NCI-H1105 treated with DMSO at 0.1 percent for 48 hours (cell line): ENCODE measurements at places on chromosomes 11 and 22.
A peak's percentile ranks its signal among the peaks of the same experiment; 100 is the strongest.

DNA sequence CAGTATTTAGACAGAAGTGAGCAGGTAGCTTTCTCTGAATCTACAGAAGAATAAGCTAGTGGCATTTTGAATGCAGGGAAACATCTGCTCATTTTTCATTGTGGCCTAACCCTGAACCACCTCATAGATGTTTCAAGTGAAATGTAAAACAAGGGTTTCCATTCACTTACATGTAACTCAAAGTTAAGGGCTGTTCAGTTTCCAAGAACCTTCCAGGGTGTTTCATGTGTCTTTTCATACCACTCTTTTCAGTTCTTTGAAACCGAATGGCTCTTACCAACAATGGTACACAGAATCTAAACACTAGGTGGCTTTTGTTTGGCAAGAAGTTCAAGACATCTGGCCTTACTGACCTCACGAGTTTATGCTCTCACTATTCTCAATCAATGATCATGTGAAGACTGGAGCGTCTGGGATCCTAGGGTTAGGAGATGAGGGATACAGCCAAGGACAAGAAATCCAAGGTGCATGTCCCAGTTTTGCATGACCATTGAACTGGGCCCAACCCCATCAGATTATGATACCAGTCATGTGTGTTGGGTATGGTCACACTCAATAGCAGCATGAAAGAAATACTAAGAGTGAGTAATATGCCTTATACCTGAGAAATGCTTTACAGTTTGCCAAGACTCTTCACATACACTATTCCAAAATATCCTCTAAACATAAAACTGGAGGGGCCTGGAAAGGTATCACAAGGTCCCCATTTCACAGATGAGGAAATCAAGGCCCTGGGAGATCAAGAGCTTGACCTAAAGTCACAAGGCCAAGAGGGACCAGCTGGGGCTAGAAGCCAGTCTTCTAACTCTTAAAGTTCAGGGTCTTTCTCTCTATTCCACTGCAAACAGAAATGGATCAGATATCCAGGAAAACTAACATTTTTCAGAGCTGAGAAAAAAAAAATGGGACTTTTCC, 92.7 kb downstream of the ETS1 start:
- DNase-seq = no peak

- DNase-seq = no peak
Observed at GRCh38 chr22:42490243-42490832, 29.3 kb downstream of the RRP7A start.

DNA sequence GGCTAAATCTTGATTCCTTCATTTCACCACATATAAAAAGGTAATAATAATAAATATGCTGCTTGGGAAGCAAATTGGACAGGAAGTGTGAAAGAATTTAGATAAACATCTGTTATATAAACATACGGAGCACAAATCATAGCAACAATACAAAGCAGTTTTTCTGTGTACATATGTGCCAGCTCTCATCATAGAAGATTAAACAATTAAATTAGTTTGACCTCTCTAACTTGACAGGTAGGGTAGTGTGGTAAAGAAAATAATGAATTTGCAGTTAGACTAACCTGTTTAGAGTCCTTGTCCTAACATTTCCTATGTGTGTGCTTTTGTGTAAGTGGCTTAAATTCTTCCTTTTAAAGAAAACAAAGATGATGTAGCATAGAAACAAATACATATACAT, 995.7 kb upstream of the TENM4 start:
- DNase-seq = no peak

- no peak for DNase-seq
Observed at GRCh38 chr22:23722160-23722559, 28.8 kb downstream of the ZNF70 start.

GRCh38 chr11:20027556-20028013, 132.7 kb downstream of the DBX1 start:
- DNase-seq = peak; percentile 56

- no peak for DNase-seq
Observed at GRCh38 chr11:3827434-3828186, 13.1 kb downstream of the RHOG start.

DNA sequence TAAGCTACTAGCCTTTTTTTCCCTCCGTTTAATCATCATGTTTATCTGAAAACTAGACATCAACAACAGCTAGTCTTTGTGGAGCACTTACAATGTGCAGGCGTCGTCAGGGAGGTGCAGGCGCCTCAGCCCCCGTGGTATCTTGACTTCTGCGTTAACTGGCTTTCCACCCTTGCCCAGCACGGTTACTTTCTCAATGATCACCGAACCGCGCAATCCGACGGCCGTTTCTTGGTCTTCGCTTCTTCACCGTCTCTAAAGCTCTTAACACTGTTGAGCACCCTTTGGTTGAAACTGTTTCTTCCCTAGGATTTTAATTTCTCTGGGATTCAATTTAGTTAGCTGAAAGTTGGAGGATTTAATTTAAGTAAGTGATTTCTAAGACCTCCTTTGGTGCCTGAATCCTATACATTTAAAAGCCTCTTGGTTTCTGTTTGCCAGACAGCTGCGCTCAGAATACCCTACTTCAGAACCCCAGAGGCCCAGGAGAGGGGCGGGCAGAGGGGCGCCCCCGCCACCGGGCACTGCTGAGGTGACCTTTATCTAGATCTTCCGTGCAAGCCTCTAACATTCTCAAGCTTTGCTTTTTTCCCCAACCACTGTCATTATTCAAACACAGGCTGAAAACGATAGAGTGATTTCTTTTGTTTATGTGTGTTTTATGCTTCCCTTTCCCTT, 18.0 kb upstream of the TMEM218 start:
- no peak for DNase-seq

- no peak for DNase-seq
Observed at GRCh38 chr22:26485806-26486390, 2.2 kb downstream of the SRRD start.

DNA sequence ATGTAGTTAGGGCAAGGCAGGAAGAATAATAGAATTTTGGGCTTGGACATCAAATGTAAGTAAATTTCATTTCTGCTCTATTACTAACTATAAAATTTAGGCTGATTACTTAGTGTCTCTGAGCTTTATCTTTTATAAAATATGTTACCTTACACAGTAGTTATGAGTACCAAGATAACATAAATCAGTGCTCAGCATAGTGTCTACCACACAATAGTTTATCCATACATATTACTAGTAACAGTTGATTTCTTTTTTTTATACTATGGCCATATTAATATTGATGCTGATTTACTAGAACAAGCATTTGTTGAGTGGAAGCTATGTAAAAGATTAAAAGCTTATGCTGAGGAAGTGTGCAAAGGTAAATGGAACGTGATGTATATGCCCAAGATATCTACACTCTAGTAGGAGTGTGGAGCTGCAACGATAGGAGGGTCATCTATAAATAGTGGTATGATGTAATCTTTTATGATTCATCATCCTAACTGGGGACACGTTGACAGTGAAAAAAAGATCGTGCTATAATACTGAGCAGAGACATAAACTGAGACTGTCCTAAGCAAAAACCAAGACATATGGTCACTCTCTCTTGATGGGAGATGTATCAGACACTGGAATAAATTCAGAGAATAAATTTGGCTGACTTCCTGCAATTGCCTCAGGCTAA, 8.7 kb upstream of the SLC5A12 start:
- no peak for DNase-seq

GRCh38 chr11:102184269-102184987, 74.2 kb downstream of the YAP1 start:
- DNase-seq = no peak

GRCh38 chr11:74012074-74012809, 3.4 kb upstream of the UCP3 start:
- no peak for DNase-seq

- no peak for DNase-seq
Observed at GRCh38 chr11:9672288-9672916, 8.5 kb downstream of the SWAP70 start.

GRCh38 chr11:119155733-119156492, 7.1 kb downstream of the ABCG4 start:
- DNase-seq = no peak

DNA sequence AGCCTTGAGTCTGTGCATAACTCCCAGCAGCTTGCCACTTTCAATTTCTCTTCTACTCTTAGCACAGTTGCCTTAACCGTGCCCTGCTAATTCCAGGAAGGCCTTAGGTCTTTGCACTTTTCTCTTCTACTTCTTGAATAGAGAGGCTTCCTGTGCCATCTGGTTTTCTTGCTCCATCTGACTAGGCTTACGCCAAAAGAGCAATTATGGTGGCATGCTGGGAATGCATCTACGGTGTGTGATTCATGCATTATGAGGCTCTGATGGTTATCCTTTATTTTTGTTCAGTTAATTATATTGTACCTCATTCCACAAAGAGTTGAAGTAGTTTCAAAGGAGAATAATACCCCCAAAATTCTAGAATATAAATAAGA, 29.4 kb downstream of the SIK2 start:
- DNase-seq = no peak

DNA sequence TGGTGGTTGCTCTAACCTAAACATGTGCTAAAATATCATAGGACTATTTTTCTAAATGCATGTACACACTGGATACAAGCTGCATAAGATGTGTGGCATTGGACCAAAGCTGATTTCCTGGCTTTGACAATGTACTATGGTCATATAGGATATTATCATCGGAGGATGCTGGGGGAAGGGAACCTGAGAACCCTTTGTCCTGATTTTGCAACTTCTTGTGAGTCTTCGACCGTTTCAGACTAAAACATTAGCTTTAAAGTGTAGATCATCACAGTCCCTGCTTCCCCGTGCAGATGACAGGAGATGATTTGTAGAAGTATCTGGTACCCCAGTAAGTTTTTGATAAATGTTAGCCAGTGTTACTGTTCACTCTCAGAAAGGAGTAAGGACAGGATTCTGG, 554.7 kb downstream of the MIAT start:
- no peak for DNase-seq

DNA sequence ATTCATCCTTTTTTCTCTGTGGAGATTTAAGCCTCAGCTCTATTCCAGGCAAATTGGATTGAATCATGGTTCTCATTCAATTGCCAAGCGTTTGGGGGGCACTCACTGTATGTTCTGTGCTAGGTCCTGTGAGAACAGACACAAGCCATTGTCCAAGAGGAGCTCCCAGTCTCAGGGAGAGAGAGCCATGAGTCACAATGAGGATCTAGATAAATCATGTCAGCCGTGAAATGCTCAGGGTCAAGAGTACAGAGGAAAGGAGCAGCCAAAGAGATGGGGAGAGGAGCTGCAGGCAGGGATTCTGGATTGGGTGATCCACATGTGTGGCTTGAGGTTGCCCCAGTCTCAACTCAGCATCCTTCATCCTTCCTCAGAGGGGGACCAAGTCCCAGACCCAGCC, 93.6 kb downstream of the FEZ1 start:
- DNase-seq = no peak

DNA sequence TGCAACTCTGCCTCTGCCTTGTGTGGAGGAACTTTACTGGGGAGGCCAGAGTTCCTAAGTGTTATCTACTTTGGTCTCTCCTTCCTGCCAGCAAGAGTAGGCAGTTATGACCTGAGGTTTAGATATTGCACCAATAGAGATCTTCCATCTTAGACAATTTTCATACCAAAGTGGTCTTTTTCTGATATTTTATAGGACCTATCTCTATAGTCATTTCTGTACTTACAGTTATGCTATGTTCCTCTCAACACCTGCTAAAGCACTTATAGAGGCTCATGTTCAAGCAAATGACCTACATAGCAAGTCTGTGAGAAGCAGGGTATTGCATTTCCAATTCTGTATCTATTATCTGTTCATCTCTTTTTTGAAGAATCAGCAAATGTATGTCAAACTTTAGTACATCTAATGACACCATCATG, 80.8 kb downstream of the HORMAD2 start:
- DNase-seq = no peak

GRCh38 chr11:70712471-70712870, 314.1 kb downstream of the CTTN start:
- no peak for DNase-seq

- DNase-seq = no peak
Observed at GRCh38 chr11:1500466-1501420, 14.2 kb upstream of the MOB2 start.

DNA sequence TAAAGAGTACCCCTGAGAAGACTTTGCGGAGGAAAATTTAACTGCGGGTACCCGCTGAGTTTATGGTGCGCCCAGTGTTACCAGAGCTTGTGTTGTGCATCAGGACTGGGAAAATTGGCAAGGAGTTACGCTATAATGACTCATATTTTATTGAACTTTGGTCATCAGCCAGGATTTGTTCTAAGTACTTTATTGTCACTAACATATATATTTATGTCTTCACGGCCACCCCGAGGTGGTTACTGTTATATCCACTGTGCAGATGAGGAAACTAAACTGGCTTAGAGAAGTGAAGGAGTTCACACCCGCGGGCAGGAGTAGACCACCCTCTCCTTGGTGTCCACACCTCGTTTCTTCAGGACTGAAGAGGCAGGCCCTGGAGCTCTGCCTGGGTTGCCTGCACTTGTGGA, 667 bp downstream of the ACCS start:
- DNase-seq = peak; percentile 33

DNA sequence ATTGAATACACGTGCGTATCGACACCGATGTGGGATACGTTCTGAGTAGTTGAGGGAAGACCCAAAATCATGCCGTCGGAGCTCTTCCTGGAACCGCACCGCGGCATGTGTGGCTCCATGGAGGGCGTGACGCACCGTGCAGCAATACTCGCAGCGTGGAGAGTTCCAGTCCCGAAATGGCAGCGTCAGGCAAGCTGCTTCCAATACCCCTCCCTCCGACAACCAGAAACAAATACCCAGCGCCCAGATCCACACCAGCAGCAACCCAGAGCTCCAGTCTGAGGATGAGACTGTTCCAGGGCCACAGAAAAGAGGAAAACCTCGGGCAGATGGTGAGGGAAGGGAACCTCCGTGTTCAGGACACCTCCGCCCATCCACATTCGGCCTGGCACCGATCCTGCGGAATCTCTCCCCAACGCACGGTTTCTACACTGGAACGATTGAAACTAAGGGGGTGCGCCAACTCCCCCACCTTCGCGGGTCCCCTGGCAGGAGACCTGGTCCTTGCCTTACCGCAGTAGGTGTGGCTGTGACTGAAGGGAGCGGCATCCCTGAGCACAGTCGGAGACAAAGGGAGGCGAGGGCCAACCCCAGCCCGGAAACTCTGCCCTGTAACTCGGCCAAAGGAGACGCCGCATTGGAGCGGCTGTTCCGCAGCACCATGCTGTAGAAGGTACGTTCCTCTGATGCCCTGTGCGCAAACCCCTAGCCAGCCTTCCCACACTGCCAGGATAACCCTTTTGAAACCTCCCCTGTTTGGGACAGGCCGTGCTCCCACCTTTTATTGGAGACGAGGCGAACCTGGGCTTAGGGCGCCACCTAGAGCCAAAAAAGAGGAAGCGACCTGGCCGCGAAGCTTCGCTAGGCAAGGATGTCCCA, 28.2 kb downstream of the DBX1 start:
- no peak for DNase-seq

DNA sequence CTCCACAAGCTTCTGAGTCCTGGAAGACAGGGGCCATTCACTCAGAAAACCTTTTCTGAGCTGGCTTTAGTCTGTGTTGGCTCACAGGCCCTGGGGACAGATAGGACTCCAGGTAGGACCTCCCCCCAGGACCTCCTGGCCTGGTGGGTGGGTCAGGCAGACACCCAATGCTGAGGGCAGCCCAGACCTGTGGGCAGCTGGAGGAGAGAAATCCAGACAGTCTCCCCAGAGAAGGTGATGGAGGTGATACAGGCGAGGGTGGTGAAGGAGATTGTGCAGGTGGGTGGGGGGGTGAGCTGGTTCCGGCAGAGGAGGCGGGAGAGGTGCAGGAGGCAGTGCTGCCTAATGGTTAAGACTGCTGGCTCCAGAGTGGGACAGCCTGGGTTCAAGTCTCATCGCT, 15.6 kb downstream of the LRRC32 start:
- no peak for DNase-seq
